Endodermal cell (in vitro differentiated cells): ENCODE measurements at places on chromosomes 5 and 9. TPM values are rescaled to one million over a fixed set of nuclear protein-coding genes. Genes with fewer than 3 reads are reported as not detected.

Gene ZNG1E
- 35.4 and 40.4 TPM in 2 replicates for total RNA-seq

DNA sequence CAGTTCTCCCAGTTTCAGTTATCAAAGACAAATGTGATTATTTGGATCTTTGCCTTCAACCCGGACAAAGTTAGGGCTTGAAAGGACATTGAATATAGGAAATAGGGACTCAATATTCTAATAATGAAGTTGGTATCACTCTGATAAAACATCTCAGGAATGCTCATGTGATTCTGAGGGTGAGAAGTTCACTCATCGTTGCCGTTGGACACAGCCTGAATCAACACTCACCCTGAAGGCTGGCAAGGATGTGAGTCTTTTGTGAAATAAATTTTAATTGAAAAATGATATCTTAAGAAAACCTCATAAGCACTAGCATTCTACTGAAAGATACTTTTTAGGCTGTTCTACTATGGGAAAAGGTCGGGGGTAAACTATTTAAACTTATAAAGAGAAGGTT is 44.8 kb upstream of the C9orf72 start:
- no peak for DNase-seq

Gene DNAI1
- total RNA-seq, result 2.0 to 4.1 TPM (median 2.6 TPM) in 3 replicates

DNA sequence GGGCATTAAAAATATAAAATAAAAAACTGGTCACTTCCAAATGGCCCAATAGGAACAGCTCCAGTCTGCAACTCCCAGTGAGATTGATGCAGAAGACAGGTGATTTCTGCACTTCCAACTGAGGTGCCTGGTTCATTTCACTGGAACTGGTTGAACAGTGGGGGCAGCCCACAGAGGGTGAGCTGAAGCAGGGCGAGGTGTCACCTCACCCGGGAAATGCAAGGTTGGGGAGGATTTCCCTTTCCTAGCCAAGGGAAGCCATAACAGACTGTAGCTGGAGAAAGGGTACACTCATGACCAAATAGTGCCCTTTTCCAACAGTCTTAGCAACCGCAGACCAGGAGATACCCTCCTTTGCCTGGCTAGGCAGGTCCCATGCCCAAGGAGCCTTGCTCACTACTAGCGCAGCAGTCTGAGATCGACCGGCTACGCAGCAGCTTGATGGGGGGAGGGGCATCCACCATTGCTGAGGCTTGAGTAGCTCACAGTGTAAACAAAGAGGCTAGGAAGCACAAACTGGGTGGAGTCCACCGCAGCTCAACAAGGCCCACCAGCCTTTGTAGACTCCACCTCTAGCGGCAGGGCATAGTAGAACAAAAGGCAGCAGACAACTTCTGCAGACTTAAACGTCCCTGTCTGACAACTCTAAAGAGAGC is 12.7 kb downstream of the RLN1 start:
- peak; percentile 93 for DNase-seq

Gene RNF208
- 10.5 and 12.8 TPM in 2 replicates for total RNA-seq

Gene C6
- total RNA-seq, result 0.14 TPM in 1 of 2 replicates, not detected in the other

- peak; percentile 76 for DNase-seq
Observed at GRCh38 chr5:176809544-176810080, 747 bp upstream of the UNC5A start.

Gene ANKRD31
- total RNA-seq, result 0.16 and 0.29 TPM in 2 replicates

DNA sequence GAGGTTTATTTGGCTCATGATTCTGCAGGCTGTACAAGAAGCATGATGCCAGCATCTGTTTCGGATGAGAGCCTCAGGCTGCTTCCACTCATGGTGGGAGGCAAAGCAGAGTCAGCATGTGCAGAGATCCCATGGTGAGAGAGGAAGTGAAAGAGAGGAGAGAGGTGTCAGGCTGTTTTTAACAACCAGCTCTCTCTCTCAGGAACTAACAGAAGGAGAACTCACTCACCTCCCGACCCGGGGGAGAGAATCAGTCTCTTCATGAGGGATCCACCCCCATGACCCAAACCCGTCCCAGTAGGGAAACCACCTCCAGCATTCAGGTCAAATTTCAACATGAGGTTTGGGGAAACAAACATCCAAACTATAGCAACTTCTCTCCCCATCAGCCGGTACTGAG is 187.7 kb downstream of the ENC1 start:
- no peak for DNase-seq

Gene RALGPS1
- total RNA-seq, result 15.6 to 26.5 TPM (median 25.0 TPM) in 3 replicates

DNA sequence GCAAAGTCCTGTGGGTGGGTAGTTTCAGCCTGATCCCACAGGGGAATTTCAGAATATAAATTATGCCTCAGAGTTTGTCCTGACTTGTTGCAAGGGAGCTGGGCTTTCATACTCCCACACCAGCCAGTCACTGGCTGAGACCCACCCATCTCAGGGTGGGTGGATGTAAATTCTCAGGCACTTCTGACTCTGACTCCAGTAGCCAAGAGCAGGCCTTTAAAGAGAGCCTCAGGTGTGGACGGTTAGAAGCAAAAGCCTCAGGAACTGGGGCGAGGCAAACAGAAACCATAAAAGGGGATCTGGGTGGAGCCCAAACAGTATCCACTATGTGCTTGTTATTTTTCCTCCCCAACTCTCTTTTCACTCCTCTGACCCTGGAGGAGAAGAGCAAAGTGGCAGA is 28.6 kb upstream of the FBXW11 start:
- no peak for DNase-seq

DNA sequence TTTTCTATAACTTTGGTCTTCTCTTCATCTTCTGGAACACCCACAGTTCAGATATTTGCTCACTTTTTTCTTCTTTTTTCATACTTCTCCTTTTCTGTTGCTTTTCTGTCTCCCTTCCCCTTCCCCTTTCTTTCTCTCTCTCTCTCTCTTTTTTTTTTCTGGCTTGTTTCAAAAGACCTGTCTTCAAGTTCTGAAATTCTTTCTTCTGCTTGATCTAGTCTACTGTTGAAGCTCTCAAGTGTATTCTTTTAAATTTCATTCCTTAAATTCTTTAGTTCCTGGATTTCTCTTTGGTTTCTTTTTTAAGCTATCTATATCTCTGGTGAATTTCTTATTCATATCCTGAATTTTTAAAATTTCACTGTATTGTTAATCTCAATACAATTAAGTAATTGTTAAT is 11.2 kb downstream of the ALG2 start:
- no peak for DNase-seq

Gene HTR1A
- total RNA-seq, result not detected in 2 replicates

Gene MARCOL
- not detected in 2 replicates for total RNA-seq
